ENCODE measurements at places on chromosomes 6 and 20.
A peak's percentile ranks its signal among the peaks of the same experiment; 100 is the strongest.

DNA sequence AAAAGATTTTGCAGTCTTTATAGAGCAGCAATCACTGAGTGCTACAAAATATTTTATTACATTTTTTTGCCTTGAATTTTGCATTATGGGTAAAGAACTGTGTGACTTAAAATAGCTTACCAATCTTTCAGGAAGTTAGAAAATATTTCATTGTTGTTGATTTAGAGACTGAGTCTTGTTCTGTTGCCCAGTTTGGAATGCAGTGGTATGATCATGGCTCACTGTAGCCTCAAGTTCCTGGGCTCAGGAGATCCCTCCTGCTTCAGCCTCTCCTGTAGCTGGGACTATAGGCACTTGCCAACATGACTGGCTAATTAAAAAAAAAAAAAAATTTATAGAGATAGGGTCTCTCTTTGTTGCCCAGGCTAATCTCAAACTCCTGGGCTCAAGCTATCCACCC is 100.8 kb downstream of the ADGRB3 start:
- DNase-seq: no peak

DNA sequence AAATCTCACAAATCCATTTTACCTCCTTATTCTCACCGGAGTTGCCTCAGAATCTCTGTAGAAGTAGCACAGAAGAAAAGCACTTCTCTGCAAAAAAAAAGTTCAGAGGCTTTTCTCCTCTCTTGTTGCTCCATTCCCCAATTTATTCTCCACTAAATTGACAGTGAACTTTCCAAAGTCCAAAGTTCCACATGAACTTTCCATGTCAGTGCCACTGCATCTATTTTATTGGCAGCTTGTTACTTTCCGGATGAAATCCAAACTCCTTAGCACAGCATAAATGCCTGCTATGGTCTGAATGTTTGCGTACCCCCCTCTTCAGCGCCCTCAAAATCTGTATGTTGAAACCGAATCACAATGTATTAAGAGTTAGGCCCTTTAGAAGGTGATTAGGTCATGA is 77.0 kb upstream of the MAP7 start:
- DNase-seq: no peak

DNA sequence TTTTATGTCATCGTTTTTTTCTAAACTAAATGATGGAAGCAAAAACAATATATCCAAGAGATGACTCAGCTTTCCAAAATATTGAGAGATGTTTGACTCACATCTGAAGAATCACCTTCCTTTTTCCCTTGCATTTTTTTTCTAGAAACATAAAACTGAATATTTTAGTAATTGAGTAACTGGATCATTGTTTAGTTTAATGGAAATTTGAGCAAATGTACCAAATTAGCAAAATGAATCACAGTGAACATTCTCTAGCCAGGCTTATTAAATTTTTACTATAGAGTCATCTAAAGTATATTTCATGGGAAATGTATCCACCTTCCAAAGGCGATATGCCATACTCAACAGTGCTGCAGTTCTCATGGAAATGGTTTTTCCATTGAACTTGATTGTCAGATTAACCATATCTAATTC is 145.5 kb downstream of the TENT5A start:
- DNase-seq: no peak

GRCh38 chr6:20377623-20378265 is 23.9 kb upstream of the E2F3 start:
- DNase-seq: no peak

DNA sequence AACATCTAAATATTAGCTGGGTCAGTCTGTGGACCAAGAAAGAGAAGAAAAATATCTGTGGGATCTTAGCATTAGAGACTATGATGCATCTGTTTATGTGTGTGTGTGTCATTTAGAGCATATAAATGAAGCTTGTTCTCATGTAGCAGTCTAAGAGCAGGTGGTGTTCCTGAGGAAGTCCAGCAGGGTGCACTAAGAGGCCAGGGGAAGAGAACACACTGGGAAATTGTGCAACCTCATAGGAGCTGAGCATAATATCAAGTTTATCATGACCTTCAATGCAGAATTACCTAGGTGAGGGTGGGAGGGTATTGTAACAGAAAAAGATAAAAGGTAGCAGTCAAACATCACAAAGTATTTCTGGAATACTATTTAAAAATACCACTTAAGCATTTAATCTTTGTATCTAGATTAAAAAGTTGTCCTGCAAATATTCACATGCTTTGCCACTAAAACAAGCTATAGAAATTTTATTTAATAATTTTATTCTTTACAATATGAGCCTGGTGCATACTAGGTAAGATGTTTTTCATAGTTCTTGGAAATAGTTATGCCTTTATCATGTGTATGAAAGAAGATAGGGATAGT is 80.5 kb downstream of the SMPDL3A start:
- DNase-seq: peak; percentile 42

GRCh38 chr6:132974122-132974521 is 159.8 kb downstream of the RPS12 start:
- DNase-seq: no peak

GRCh38 chr6:67608099-67608749 is 1026.9 kb upstream of the ADGRB3 start:
- no peak for DNase-seq

Measured in NCI-H510A treated with DMSO at 0.1 percent for 48 hours (cell line).